LNCaP clone FGC (cell line): ENCODE measurements at places on chromosomes 6 and 20.

- no peak for DNase-seq
Observed at GRCh38 chr6:112342511-112342910, 4.6 kb upstream of the RFPL4B start.

DNA sequence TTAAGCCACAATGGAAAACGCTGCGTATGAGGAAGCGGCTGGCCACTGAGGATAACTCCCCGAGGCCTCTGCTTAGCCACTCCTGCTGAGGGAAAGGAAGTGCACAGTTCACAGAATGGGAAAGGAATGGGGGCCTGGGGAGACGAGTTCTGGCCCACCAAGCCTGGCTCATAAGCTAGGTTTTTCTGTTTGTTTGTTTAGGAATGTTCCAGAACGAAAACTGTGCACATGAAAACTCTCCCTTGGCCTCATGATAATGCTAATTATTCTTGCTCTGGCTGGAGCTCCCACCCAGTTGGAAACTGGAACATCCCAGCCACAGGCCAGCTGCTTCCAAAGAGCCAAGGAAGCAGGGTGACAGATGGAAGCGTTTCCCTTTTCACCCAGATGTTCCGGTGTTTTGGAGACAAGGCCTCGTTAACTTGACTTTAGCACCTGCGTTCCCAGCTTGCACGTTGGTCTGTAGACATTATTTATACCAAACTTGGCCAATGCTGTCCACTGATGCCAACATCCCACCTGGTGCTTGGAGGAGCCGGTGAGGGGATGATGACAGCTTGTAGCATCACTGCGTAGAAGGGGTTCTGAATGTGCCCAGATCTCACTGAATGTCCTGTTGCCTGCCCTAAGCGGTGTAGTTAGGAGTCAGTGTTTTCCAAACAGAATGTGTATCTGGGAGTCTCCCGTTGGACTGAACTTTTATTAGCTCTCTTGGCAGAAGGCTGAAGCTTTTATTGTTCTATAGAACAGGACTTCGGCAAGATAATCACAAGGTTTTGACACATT is 34.5 kb downstream of the APCDD1L start:
- peak; percentile 71 for DNase-seq

DNA sequence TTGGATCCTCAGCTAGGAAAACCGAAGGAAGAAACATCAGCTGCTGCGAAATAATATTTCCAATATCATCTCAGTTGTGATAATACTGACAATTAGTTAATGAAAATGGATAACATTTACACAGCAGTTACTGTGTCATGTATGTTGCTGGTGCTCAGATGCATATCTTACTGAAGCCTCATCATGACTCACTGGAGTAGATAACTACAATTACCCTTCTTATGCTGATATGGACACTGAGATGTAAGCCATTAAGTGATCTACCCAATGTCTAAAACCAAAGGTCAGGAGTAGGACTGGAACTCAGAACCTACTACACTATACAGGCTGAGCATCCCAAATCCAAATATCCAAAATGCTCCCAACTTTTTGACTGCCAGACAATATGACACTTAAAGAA is 54.7 kb upstream of the LYRM2 start:
- no peak for DNase-seq

- no peak for DNase-seq
Observed at GRCh38 chr6:13536796-13537526, 37.4 kb upstream of the SIRT5 start.

- DNase-seq: no peak
Observed at GRCh38 chr6:7541175-7542064, at the start of gene DSP. Gene DSP, plus strand, starts transcription at chr6:7541671. Its CDS starts 245 bp downstream, at chr6:7541916.

DNA sequence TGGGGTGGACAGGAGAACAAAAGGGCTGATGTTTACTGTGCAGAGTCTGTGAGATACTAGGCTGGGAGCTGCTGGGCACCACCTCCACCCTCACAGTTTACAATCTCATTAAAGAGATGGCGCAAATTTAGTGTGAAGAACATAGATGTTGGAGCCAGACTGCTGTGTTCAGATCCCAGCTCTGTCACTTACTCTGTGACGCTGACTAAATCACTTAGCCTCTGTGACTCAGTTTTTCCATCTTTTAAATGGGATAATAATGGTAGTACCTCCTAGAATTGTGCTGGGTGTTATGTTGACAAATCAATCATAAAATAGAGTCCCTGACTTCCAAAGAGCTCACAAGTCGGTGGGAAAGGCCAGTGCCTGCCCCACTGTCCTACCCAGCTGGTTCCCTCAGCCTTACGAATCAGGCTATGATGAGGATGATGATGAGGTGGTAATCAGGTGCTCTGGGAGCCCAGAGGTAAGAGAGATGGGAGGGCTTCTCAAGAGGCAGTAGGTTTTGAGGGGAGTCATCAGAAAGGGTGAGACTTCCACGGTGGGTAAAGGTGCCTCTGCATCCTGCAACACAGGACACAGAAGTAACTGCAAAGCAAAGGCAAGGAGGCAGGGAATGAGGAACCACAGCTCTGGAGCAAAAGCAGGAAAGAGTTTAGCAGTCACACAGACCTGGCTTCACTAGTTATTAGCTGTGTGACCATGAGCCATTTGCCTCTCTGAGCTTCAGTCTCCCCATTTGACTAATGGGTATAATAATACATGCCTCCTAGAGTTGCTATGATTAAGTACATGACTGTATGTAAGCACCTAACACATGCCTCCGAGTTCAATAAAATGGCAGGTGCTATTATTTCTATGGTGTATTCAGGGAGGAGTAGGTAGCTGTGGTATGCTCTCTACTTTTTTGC is 8.9 kb downstream of the FYN start:
- no peak for DNase-seq

- DNase-seq: peak; percentile 56
Observed at GRCh38 chr6:48611332-48611731, 500.3 kb upstream of the PTCHD4 start.

DNA sequence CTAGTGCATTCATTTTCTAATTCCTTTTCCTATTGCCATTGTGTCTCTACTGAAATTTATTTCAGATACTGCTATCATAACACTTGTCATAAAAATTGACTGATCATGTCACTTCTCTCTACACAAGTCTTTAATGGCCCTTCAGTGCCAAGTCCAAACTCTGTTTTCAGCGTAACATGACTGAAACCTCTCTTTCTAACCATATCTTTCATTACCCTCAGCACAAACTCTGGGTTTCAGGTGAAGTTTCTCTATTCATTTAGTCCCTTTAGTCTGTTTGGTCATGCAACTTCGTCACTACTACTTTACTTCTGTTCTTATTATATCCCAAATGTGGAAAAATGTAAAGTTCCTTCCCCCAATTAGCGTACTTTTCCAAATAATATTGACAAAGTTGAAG is 234.9 kb downstream of the OGFRL1 start:
- DNase-seq: no peak

DNA sequence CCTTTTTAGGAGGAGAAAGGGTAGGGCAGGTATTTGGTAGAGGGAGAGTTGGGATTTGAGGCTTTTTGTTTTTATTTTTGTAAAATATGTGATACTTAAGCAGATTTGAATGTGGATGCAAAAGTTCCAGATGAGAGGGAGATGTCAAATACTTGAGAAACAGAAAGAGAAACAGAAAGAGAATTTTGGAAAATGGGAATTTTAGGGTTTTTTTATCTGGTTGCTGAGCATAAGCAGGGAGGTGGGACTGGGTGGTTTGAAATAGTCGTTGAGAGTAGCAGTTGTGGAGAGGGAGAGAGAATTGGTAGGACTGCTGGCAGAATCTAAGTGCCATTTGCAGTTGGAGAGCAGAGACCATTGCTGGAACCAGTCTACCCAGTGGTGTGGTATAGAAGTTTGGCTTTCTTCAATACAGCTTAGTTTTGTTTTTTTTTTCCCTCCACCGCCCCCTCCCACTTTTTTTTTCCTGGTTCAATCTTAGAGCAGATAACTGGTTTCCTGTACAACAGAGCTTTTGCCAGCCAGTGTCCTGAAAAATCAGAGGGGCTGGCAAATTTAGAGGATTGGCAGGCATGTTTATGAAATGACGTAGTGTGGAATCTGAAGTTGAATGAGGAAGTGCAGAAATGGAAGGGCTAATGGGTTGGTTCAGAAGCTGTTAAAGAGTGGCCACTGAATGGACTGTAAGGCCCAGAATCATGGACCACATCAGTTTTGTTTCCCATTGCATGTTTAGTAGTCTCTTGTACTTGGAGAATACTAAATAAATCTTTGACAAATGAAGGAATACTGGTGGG is 68.7 kb downstream of the ATRN start:
- DNase-seq: no peak

DNA sequence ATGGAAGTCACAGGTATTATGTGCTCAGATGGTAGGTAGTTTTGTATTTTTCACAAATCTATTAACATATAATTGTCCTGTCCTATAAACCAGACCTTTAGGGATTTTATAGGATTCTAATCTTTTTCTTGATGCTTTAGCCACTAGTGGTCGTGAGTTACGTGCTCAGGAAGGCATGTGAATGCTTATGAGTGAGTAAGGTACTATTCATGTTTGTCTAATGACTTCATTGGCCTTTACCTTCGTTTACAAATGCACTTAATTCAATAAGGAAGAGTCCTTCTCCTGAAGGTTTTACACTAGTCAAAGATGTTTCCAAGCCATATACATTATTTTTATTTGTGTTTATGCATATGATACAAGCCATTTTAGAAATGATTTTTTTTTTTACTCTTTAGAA is 23.0 kb downstream of the PACRG start:
- DNase-seq: peak; percentile 62

DNA sequence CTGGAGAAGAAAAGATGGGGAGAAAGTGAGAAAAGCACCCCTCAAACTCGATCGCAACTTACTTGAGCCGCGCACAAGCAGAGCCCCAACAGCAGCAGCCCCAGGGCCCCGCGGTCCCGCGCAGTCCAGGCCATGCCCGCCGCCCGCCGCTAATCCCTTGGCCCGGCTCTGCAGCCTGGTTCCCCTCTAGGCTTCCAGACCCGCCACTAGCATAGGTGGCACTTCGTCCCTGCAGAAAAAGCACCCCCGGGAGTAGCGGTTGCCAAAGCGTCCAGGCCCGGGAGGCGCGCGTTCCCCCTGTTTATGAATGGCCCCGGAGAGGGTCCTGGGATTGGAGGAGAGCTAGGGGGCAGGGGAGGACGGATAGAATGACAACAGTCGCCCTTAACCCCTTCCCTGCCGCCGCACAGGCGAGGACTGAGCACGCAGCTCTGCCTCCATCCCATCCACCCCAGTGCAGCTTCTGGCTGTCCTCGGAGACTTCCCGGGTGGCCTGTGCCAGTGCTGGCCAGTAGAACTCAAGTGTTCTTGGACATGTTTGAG is 19.9 kb downstream of the COL9A1 start:
- DNase-seq: no peak

DNA sequence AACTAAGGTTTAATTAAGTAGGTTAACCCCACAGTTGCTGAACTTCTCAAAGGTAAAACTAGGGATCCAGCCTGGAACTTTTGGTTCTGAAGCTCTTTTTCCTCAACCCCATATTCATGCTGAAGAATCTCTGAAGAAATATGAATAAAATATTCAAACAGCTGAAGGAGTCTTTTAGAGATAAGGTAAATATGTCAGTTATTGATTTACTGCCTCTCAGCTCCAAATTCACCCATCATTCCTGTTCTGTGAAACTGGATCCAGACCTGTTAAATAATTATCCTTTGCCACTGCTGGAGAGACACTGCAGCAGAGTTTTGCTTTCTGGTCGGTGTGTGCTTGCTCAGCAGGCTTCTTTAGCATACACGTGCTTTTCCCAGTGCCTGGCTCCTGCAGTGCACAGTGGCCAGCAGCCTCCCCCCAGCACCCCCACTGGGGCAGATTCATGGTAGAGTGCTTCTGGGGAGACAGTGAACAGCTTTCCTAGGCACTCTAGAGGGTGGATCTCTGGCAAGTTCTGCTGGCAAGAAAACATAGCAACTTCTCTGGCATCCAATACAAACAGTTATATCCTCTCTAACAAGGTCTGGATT is 62.0 kb upstream of the BCLAF1 start:
- DNase-seq: no peak

- no peak for DNase-seq
Observed at GRCh38 chr20:8127553-8128255, 4.4 kb upstream of the PLCB1 start.

GRCh38 chr6:28488916-28489365 is 26.7 kb downstream of the GPX6 start:
- DNase-seq: peak; percentile 14

GRCh38 chr6:44057238-44057930 is 69.9 kb downstream of the MRPL14 start:
- no peak for DNase-seq

DNA sequence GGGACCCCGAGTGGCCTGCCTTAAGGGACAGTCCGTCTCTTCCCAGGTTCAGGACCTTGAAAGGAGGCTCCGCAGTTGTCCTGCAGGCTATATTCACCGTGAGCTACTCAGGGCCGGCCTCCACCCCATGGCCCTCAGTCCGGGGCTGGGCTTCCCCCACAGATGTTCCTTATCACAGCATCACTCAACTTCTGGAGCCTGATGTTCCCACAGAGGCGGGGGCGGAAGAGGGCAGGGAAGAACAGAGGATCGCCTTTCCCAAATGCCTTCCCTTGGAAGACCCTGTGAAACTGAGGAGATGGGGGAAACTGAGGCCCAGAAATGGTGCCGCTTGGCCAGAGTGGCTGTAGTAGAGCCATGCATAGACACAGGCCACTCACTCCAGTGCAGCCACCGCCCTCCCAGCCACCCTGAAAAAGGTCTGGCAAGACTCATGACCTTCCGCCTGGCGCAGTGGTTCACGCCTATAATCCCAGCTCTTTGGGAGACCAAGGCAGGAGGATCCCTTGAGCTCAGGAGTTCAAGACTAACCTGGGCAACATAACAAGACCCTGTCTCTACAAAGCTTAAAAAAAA is 4.3 kb upstream of the COX4I2 start:
- no peak for DNase-seq

DNA sequence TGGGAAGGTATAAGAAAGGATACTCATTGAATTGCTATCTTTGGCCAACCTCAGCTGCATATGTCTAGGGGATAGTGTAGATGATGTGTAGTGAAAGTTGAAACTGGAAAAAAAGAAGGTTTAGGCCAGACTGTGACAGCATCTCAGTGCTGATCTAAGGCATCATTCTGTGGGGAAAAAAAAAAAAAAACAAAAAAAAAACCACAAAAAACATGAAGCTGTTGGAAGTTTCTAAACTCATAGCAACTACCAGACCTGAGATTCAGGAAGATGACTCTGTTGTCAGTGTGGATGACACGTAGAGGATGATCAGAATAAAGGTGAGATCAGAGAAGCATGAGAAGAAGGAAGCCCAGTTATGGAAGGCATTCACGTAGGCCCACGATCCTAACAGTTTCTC is 100.8 kb upstream of the CNKSR3 start:
- DNase-seq: no peak

DNA sequence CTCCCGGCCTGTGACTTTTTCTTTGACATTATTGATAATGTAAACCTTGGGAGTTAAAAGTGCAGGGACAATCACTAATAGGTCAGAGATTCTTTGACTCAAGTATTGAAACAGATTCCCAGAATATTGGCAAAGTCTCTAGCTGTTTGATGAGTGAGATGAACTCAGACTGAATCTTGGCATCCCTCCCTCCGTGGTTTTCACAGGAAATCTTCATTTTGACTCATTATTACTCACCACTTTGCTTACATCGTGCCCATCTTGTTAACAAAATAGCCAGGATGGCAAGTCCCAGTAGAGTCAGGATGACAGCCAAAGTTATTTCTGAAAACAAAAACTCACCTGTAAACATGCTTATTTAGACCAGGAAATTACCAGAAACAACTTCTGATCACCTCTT is 2.0 kb downstream of the TSBP1 start:
- DNase-seq: no peak
